Right ventricle myocardium inferior (tissue), 1 donor: ENCODE measurements at places on chromosomes 13 and 19.

- DNase-seq, result no peak
These were observed 667 bp upstream of the MBNL2 start for GRCh38 chr13:97221466-97221865.

DNA sequence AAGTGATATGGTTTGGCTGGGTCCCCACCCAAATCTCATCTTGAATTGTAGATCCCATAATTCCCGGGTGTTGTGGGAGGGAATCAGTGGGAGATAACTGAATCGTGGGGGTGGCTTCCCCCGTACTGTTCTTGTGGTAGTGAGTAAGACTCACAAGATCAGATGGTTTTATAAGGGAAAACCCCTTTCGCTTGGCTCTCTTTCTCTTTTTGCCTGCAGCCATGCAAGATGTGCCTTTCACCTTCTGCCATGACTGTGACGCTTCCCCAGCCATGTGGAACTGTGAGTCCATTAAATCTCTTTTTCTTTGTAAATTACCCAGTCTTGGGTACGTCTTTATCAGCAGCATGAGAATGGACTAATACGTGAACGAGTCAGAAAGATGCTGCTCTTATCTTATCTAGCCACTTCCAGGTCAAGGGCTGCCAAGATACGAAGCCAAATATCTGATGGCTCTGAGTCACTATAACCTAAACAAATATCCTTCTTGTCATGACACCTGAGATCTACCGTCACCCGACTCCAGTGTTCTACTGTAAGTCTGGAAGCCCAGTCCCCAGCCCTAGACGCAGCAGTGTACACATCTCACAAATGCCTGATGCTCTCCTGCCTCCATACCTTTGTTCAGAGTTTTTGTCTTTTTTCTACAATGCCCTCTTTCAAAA, 45.9 kb downstream of the SLC15A1 start:
- no peak for DNase-seq

- DNase-seq, result no peak
These were observed 68.6 kb downstream of the ERCC5 start for GRCh38 chr13:102914339-102914930.

GRCh38 chr19:46109876-46110275, 14.6 kb downstream of the IGFL3 start:
- DNase-seq, result no peak

DNA sequence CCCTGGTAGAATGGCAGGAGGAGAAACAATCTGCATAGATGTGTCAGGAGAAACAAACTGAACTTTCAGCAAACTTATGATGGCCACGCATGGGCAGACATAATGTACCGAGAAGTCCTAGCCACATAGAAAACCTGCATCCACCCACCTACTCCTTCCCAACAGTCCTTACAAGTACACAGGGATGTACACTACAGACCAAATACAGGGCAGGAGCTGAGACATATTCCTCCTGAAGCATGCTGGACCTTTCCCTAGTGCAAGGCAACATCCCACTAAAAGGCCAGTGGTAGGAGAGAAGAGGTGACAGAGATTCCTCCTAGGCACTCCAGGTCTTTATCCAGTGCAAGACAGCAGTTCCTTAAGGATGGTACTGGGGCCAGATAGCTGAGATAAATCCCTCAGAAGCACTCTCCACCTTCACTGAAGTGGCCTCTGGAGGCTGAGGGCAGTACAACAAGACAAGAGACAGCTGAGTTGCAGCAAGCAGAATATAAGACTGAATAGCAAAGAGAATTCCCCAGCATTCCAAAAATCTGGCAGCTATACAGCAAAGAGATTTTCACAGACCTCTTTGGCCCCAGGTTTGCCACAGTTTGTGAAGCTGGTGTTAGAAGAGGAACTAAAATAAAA, 18.3 kb downstream of the VWA8 start:
- no peak for DNase-seq

DNA sequence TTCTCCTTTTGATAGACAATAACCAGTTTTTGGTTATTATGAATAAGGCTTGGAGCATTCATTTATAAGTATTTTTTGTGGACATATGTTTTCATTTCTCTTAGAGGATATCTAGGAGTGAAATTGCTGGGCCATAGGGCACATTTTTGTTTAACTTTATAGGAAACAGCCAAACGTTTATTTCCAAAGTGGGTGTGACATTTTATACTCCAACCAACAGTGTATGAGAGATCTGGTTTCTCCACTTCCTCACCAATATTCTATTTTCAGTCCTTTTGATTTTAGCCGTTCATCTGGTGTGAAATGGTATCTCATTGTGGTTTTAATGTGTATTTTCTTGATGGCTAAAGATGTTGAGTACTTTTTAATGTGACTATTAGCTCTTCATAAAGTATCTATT, 21.9 kb downstream of the TDRD3 start:
- no peak for DNase-seq

GRCh38 chr13:113441661-113442060, 11.6 kb downstream of the ADPRHL1 start:
- no peak for DNase-seq

GRCh38 chr19:54473071-54473891, at the start of gene CDC42EP5:
Gene CDC42EP5, minus strand, starts transcription at chr19:54473296. Its CDS starts 7,749 bp downstream, at chr19:54465547.
- DNase-seq, result peak; percentile 81

DNA sequence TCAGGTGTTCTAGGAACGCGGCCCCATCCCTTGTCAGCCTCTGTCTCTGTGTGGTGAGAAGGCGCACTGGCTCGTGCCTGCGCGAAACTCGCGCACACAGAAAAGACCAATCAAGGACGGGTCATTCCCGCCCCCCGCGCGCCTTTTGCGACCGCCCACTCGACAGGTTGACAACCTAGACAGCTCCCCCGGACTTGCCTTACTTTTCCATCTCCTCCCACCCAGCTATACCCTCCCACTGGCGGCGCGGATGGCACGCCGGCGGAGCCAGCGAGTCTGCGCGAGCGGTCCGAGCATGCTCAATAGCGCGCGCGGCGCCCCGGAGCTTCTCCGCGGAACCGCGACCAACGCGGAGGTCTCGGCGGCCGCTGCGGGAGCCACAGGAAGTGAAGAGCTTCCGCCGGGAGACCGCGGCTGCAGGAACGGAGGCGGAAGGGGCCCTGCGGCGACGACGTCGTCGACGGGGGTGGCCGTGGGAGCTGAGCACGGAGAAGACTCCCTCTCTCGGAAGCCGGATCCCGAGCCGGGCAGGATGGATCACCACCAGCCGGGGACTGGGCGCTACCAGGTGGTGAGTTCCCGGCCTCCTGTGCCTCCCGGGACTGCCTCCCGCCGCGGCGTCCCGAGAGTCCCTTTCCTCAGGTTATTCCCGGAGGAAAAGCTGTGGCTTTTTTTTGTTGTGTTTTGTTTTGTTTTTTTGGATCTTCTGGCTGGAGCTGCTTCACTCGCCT, at the start of gene NDFIP2:
TSS of gene NDFIP2 (plus strand) at position 202 of the 731 bp plus-strand sequence. CDS start at position 251, 49 bp downstream.
- DNase-seq, result peak; percentile 92

- DNase-seq, result no peak
These were observed 550 bp upstream of the DLL3 start for GRCh38 chr19:39497996-39498797.

DNA sequence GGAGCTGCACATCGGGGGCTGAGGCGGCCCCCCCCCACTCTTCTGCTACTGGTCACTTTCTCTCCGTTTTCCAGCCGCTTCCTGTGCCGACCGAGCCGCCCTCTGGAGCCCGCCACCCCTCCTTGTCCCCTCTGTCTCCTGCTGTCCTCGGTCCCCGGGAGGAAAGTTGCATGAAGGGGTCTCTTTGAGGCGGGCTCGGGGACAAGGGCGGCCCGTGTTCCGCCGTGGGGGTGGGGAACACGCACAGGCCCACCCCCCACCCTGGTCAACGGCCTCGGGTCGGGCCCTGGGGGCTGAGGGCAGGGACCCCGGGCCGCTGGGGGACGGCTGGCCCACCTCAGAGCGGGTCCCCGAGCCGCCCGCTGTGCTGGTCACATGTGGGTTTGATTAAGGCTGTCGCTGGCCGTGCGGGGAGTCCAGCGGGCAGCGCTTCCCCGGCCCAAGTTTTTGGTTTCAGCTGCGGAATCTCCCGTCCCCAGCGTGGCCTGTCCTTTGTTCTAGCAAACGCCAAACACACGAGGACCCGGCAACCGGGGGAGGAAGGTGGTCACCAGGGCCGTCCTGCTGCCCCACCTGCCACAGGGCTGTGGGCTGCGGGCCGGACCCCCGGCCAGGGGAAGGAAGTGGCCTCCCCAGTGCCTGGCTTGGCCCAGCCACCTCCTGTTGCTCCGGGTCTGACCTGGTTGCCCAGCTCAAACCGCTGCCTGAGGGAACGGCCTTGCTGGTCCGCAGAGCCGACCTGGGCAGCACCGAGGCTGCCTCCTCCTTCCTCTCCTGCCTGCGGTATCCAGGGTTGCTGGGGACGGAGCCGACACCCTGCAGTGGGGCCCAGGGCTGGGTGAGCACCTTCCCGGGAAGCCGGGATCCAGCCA, 1.9 kb downstream of the EFNA2 start:
- no peak for DNase-seq

DNA sequence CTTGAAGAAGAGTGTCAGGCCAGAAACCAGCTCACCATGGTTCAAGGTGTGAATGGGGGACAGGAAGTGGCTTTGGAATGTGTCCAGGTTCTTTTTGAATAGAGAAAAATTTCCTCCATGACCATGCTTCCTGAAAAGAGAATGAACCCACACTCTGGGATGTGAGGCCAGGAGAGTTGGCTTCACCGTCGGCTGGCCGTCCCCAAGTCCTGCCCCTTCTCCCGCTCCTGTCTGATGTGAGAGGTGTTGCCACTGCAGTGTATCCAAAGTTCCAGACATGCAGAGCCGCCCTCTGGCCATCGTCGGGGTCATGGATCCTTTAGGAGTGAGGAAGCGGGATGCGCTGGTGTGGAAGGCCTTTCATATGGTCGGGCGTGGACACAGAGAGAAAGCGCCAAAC, 101.2 kb downstream of the COL4A2 start:
- no peak for DNase-seq

DNA sequence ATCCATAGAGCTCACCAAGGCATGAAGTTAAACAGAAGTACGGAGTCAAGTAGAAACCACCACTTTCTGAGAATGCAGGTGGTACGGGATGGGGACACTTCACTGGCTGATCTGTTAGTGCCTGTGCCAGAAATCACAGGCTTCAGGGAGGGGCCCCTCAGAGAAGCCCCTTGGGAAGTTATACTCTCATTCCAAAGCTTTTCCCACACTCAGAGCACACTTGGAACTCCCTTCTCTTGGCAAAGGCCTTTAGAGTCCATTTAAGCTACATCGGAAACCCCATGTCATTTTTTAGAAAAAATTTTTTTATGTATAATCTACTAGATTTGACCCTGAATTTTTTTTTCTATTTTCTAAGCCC, 80.7 kb upstream of the WASF3 start:
- DNase-seq, result no peak

- DNase-seq, result no peak
These were observed 10.4 kb upstream of the GPR32 start for GRCh38 chr19:50759886-50760285.

DNA sequence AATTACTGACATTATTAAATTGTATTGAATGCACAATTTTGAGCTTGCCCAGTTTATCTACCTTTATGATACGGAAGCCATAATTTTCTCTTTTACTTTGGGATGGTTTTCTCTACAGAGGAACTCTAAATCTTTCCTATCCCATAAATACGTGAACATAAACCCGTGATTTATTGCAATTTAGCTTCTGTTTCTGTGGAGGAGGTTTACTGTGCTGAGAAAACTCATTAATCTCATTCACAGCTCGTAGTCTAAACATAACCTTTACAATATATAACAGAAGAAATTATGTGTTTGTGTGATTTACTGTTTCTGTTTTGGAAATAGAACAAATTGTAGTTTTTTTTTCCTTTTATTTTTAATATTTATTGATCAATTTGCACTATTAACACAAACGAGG, 207.1 kb upstream of the PCDH9 start:
- no peak for DNase-seq

GRCh38 chr13:94549232-94550061, 46.5 kb downstream of the TGDS start:
- peak; percentile 96 for DNase-seq

DNA sequence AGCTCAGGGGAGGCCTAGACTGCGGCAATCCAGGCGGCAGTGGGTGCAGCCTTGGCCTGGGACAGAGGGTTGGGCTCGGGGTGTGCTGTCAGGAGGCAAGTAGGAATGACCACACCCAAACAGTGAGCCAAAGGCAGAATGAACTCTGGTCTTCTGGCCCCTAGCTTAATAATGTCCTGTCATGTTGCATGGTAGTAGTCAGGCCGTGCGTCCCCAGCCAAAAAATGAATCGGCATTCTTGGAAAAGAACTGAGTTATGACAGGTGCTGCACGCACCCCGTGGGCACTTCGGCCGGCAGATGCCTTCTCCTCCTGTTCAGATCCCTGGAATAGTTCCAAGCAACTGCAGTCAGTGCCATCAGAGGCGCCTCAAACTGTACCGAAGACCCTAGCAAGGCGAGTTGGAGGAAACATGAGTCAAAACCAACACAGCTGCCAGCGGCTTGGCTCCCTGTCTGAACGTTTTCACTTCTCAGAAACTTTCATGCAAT, 55.9 kb downstream of the ATP7B start:
- no peak for DNase-seq

- DNase-seq, result no peak
These were observed 6.2 kb upstream of the EVI5L start for GRCh38 chr19:7823686-7824301.

GRCh38 chr13:41462427-41462826, 5.1 kb downstream of the RGCC start:
- no peak for DNase-seq

DNA sequence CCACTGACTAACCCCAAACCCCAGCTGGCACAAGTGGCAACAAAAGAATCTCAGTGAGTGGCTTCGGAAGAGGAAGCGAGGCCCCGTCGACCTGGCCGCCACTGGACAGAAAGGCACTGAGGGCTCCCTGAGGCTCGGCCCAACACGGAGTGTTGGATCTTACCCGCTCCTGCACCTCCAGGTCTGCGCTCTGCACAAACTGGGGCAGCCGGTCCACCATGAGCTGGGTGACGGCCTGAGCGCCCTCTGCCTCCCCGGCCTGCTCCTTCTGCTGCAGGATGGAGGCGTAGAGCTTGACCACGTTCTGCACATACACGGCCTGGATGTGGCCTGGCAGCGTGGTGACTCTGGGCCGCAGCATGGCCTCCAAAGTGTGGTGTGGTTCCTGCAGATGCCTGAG, 21.7 kb downstream of the IZUMO4 start:
- no peak for DNase-seq

- no peak for DNase-seq
These were observed 492 bp upstream of the PGLYRP1 start for GRCh38 chr19:46023311-46023779.

- DNase-seq, result no peak
These were observed 17.7 kb downstream of the LRRC4B start for GRCh38 chr19:50550594-50550966.

DNA sequence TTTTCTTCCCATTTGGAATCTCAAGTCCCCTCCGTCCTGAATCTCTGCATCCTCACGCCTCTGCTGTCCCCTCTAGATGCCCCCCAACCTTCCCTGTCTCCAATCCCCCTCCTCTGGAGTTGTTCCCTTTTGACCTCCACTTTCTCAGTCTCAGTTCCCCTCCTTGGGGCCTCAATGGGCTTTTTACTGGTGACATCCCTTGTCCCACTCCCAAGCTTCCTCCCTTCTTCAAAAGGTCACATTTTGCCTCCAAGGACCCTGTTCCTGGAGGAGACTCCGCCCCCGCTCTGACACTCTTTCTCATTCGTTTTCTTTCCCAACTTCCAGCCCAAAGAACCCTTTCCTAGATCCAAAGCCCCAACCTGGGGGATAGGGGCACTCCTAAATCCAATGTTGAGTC, 1.0 kb downstream of the AP2S1 start:
- DNase-seq, result no peak
